ENCODE measurements at places on chromosomes 13 and 19.
A peak's percentile ranks its signal among the peaks of the same experiment; 100 is the strongest.

DNA sequence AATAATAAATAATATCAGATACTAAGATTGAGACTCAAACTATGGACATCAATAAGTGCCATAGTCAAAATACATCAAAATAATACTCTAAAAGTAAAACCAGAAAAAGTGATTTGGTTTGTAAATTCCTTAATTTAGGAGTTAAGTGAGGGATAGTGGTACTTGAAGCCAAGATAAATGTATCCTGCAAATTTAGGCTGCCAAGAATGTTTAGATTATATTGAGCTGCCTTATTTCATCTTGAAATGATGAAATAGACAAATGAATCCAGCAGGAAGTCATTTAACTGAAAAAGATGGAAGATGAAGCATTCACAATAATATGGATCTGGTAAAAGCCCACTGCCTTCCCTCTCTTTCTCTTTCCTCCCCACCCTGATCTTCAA lies 112.3 kb downstream of the LRCH1 start:
- no peak overlapping the region for H3K4me3 ChIP-seq
- no peaks in the 10 kb centered on the region for H3K27me3 ChIP-seq
- H3K4me1 ChIP-seq, result peaks cover 58% of the 10 kb centered on the region
- H3K36me3 ChIP-seq, result no peaks in the 10 kb centered on the region

DNA sequence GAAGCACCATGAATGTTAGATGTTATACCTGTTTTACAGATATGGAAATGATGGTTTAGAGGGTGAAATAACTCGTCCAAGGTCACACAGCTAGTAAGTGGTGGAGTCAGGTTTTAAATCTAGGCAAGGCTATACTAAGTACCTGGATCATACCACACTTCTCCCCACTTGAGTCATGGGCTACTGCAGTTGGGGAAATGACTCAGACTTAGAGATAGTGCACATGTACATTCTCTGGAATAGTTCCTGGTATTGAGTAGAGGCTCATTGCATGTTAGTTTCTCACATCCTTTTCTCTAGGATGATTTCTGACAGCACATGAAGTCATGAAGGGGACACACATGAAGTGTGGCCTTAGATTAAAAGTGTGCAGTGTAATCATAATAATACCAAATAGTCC lies 76.2 kb upstream of the TNFSF11 start:
- DNase-seq, result no peak
- H3K27me3 ChIP-seq, result no peaks in the 10 kb centered on the region
- no peaks in the 10 kb centered on the region for H3K36me3 ChIP-seq
- no peak overlapping the region for H3K4me3 ChIP-seq

- peak overlapping the region; percentile 79 for H3K4me3 ChIP-seq
- peaks cover 69% of the 10 kb centered on the region for H3K4me1 ChIP-seq
- H3K27ac ChIP-seq, result peak overlapping the region; percentile 100
- H3K27me3 ChIP-seq, result no peaks in the 10 kb centered on the region
- H3K36me3 ChIP-seq, result no peaks in the 10 kb centered on the region
These were observed 2.2 kb downstream of the ANKRD10 start for GRCh38 chr13:110912651-110913051.

DNA sequence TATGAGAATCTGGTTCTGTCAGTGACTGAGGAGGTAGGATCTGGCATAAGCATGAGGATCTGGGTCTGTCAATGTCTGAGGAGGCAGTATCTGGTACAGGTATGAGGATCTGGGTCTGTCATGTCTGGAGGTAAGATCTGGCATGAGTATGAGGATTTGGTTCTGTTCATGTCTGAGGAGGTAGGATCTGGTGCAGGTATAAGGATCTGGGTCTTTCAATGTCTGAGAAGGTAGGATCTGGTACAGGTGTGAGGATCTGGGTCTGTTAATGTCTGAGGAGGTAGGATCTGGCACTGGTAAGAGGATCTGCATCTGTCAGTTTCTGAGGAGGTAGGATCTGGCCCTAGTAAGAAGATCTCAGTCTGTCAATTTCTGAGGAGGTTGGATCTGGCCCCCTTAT lies 12.4 kb upstream of the PDCD2L start:
- H3K4me1 ChIP-seq, result no peaks in the 10 kb centered on the region
- no peak overlapping the region for H3K4me3 ChIP-seq
- no peak overlapping the region for H3K27ac ChIP-seq
- no peaks in the 10 kb centered on the region for H3K27me3 ChIP-seq

- H3K36me3 ChIP-seq, result no peaks in the 10 kb centered on the region
- H3K27me3 ChIP-seq, result no peaks in the 10 kb centered on the region
- H3K4me3 ChIP-seq, result no peak overlapping the region
- DNase-seq, result no peak
- H3K27ac ChIP-seq, result no peak overlapping the region
- no peaks in the 10 kb centered on the region for H3K4me1 ChIP-seq
These were observed 283.1 kb downstream of the TDRD3 start for GRCh38 chr13:60679928-60680694.

- no peak for DNase-seq
- no peaks in the 10 kb centered on the region for H3K27me3 ChIP-seq
- H3K27ac ChIP-seq, result no peak overlapping the region
- peaks cover 74% of the 10 kb centered on the region for H3K36me3 ChIP-seq
These were observed 6.1 kb downstream of the ZNF320 start for GRCh38 chr19:52891336-52891735.

- DNase-seq, result no peak
- H3K4me1 ChIP-seq, result no peaks in the 10 kb centered on the region
- no peak overlapping the region for H3K27ac ChIP-seq
- no peaks in the 10 kb centered on the region for H3K27me3 ChIP-seq
These were observed 12.3 kb downstream of the MEF2B start for GRCh38 chr19:19157808-19158207.

DNA sequence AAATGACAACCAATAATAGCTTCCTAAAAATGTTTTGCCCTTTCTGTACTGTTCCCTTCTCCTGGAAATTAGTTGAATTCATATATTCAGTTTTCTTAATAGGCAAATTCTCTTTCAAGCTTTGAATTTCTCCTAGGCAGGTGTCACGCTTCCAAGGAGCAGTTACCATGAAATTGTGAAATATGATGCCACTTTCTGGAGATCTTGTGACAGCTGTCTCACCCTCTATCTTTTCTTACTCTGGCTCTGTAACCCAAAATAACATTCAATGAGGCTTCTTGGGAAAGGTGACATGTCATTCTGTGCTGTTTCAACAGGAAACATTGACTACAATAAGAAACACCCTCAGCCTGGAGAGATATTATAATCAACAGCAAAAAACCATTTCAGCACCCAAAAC lies 80.3 kb upstream of the MRI1 start:
- H3K36me3 ChIP-seq, result no peaks in the 10 kb centered on the region
- no peaks in the 10 kb centered on the region for H3K27me3 ChIP-seq
- H3K4me3 ChIP-seq, result no peak overlapping the region

DNA sequence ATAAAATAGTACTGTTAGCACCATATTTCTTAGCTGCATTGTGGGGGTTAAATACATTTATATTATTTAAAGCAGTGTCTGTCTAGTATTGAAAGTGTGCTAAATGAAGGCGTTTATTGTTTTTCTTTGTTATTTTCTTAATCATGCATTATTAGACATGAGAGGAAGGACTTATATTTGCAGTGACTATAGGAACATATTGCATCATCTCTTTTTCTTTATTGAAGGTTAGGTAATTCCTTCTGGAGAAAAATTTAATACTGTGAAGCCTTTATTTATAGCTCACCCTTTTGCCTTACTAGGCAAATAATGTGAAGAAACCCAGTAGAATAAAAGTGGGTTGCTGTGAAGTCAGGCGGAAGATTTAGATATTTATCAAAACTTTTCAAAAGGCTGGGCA lies 78.9 kb upstream of the ZNF420 start:
- no peak overlapping the region for H3K4me3 ChIP-seq
- no peak overlapping the region for H3K27ac ChIP-seq
- no peaks in the 10 kb centered on the region for H3K27me3 ChIP-seq
- no peaks in the 10 kb centered on the region for H3K4me1 ChIP-seq
- no peak for DNase-seq

GRCh38 chr13:42049454-42049813 lies 986 bp downstream of the DGKH start:
- no peaks in the 10 kb centered on the region for H3K36me3 ChIP-seq
- H3K27ac ChIP-seq, result peak overlapping the region; percentile 94
- peaks cover 13% of the 10 kb centered on the region for H3K4me1 ChIP-seq
- peak overlapping the region; percentile 6 for H3K4me3 ChIP-seq
- no peak for DNase-seq

GRCh38 chr13:31930901-31931522 lies 100.6 kb upstream of the FRY start:
- no peak overlapping the region for H3K4me3 ChIP-seq
- H3K4me1 ChIP-seq, result peaks cover 11% of the 10 kb centered on the region
- no peaks in the 10 kb centered on the region for H3K36me3 ChIP-seq
- no peaks in the 10 kb centered on the region for H3K27me3 ChIP-seq
- DNase-seq, result no peak

Data from transverse colon (tissue), 4 donors.